ENCODE measurements at places on chromosomes 3 and 15.

DNA sequence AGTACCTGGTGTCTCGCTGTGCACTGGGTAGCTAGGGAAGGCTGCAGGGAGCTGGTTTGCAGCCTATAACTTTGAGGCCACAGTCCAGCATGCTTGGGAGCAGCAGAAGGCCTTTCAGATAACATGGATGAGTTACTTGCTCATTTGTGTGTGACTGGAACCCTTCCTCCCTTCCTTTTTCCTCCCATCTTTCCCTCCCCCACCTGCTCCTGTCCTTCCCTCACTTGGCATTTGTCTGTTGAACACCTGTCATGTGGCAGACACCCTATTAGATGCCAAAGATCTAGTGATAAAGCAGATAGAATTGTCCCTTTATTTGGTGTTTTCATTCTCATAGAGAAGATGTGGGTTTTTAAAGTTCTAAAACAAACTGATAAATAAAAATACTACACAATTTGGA lies 71.6 kb downstream of the LRTM1 start:
- no peak for DNase-seq

DNA sequence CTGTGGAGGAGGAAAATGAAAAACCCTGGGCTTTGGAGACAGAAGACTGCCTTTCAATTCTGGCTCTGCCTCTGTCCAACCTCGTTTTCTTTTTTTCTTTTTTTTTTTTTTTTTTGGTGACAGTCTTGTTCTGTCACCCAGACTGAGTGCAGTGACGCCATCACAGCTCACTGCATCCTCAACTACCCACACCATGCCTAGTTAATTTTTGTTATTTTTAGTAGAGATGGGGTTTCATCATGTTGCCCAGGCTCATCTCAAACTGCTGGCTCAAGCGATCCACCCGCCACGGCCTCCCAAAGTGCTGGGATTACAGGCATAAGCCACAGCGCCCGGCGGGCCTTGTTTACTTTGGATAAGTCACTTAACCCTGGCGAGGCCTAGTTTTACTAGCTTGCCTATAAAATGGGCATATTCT lies 66.3 kb upstream of the SLC25A26 start:
- no peak for DNase-seq

GRCh38 chr3:144923046-144923775 lies 951.6 kb downstream of the DIPK2A start:
- DNase-seq: peak; percentile 7

- no peak for DNase-seq
Observed at GRCh38 chr3:54133196-54133595, 10.8 kb downstream of the CACNA2D3 start.

- DNase-seq: no peak
Observed at GRCh38 chr3:195697582-195698324, 23.0 kb upstream of the MUC20 start.

GRCh38 chr15:85988741-85989140 lies 90.9 kb upstream of the AGBL1 start:
- DNase-seq: no peak

GRCh38 chr3:114498539-114499370 lies 204.9 kb downstream of the TIGIT start:
- DNase-seq: no peak

GRCh38 chr15:90790057-90790456 lies 72.9 kb downstream of the BLM start:
- peak; percentile 8 for DNase-seq

- DNase-seq: no peak
Observed at GRCh38 chr3:65265942-65266590, 578.3 kb upstream of the ADAMTS9 start.

- DNase-seq: no peak
Observed at GRCh38 chr3:42590989-42591756, 513 bp downstream of the SS18L2 start.

DNA sequence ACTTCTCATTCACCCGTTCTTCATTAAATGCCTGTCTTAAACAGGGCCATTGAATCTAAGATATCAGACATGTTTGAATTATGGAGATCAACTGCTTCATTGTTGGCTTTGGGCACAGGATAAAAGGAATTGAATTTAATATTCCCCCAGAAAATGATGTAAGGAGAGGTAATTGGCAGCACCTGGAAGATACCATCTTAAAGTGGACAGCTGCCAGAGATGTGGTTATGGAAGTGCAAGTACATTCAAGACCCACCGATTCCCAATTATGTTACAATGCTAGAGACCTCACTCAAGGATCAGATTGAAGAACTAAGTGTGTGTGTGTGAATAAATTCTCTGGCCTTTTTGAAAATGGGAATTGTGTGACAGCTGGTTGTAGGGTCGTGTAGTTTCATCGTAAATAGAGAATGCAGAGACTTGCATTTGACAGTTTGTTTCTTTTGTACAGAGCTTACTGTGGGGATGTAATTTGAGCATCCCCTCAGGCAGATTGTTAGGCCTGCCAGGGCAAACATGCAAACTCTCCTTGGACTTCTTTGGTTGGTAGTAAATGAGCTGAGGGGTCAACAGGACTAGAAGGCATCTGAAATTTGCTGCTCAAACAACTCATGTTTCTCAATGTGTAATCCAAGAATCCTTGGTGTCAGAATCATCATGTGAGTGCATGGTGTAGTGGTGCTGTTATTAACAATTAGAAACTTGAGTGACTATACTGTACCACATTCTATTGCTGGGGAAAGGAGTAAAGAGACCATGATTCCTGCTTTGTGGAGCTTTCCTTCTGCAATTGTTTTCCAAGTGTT lies 359.2 kb upstream of the THRB start:
- DNase-seq: no peak

GRCh38 chr3:5889374-5889773 lies 701.9 kb downstream of the EDEM1 start:
- DNase-seq: no peak

DNA sequence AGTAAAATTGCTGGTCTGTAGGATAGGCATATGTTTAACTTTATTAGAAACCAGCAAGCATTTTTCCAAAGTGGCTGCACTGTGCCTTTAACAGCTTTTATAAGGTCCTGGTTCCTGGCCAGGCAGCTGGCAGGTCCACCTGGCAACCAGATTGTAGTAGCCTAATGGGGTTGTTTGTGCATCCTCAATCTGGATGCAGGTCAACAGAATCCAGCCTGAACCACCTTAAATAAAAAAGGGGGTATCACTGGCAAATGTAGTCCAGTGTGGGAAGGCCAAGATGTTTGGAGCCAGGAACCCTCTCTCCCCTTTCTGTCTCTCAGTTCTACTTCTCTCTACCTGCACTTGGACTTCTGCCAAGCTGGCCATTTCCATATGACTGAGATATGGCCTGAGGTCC lies 200.3 kb downstream of the ZNF621 start:
- DNase-seq: no peak

DNA sequence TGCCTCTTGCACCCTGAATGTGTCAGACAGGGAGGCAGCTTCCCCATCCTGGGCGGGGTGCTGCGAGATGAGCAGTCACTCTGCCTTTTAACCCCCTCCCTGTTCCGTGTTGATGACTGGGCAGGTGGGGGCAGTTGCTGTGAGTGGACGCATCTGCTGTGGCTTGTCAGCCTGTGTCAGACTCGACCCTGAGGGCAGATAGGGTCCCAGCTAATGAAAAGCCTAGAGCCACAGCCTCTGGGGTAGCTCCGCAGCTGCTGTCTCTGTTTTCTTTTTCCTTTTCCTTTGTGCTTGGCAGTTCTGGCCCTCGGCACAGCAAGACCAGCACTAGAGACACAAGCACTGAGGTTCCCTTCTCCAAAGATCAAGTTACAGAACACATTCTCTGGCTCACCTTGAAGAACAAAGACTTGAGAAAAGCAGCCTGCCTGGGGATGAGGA lies 43.0 kb upstream of the GLCE start:
- no peak for DNase-seq

DNA sequence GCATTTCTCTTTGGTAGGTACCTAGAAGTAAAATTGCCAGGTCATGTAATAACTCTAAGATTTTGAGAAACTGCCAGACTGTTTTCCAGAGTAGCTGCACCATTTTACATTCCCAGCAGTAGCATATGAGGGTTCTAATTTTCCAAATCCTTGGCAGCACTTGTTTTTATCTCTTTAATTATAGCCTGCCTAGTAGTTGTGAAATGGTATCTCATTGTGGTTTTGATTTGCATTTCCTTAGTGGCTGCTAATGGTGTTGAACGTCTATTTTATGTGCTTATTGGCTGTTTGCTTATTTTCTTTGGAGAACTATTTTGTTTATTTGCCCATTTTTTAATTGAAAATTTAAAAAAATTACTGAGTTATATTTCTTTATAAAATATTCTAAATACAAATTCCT lies 117.9 kb downstream of the TCF12 start:
- no peak for DNase-seq

GRCh38 chr15:29770796-29771195 lies 51.5 kb downstream of the TJP1 start:
- no peak for DNase-seq

- no peak for DNase-seq
Observed at GRCh38 chr3:157089455-157090221, 70.3 kb downstream of the CCNL1 start.

DNA sequence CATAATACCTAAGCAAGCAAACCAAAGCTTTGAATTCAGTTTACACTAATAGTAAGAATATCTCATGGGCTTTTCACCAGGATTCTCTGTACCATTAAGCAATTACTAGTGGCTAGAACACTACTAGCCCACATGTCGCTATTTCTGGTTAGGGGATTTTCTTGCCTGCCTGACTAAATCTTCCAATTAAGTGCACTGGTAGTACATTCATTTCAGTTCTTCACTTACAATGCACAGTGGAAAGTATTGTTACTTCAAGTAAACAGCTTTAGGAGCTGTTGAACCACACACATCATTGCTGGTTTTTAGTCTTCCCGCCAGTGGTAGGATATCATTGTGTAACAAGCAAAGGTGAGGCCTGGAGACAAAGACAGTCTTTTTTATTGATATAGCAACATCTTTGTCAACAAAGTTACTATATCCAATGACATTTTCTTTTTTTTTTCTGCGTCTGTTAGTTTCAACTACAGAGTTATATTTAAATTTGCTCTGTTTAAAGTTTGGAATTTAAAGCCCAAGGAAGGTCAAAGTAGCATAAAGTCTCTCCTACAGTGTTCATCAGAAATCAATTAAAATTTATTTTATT lies 826.8 kb upstream of the NR2F2 start:
- no peak for DNase-seq

DNA sequence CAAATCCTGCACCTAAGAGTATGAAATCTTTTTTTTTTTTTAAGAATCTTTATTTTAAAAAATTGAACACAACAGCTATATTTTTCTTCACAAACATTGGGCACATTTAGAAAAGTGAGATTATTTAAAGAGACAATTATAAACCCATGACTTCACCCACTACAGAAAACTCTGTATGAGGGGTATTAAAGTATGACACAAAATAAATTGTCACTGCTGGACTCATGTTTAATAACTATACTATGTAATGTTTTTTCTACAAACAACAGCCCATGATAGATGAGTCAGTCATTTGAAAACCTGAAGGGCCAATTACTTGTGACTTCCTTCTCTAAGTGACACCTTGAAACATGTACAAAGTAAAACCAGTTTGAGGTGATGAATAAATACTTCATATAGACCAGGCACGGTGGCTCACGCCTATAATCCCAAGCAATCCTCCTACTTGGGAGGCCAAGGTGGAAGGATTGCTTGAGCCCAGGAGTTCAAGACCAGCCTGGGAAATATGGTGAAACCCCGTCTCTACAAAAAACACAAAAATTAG lies 36.0 kb downstream of the AQR start:
- no peak for DNase-seq

GRCh38 chr3:69772152-69772867 lies 33.0 kb downstream of the MITF start:
- DNase-seq: no peak

DNA sequence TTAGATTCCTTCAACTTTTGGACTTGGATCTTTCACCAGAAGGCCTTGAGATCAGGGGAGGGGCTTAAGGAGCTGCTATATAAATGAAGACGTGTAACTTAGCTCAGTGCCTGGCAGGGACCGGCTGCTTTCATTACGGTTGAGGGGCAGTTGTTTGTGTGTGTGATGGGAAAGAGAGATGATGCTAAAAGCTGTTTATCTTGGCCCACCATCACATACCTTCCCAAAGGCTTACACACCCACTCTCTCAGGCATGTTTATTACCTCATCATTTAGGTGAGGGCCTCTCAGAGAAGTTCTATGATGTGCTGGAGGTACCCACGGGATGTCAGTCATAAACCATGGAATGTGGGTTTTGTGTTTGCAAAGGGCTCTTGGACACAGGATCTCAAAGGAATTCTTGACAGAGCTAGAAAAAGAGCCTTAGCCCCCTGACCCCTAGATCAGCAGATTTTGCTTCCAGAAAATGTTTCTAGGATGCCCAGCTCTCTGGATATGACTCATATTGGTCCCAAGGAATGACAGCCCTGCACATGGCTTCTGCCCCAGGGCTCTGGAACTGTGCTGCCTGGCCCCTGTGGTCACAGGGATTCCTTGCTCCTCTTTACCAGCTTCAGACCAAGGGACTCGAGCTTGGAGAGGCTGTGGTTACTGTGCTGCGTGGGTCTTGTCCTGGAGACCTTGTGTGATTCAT lies 15.9 kb upstream of the SMAD3 start:
- DNase-seq: no peak

- no peak for DNase-seq
Observed at GRCh38 chr15:66133247-66133885, 120.2 kb downstream of the MEGF11 start.

- no peak for DNase-seq
Observed at GRCh38 chr15:92667287-92667904, 11.8 kb upstream of the FAM174B start.

- DNase-seq: no peak
Observed at GRCh38 chr15:80415358-80415670, 11.1 kb downstream of the ARNT2 start.

DNA sequence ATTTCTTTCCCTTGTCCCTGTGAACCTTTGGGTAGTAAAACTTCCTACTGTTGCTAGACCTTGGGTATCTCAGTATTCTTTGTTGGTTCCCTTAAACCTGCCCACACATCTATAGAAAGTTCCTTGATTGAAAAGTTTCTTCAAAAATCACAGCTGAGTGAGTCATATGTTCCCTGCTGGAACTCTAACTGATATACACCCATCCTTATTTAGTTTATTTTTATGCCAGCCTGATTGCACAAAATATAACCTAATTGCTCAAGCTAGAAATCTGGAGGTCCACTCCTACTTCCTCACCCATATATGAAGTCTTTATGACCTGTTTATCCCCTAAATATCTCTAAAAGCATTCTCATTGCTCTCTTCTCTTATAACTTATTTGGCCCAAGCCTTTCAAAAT lies 13.7 kb upstream of the GJD2 start:
- DNase-seq: no peak

GRCh38 chr15:36903922-36904556 lies 196.3 kb downstream of the MEIS2 start:
- DNase-seq: no peak

- DNase-seq: no peak
Observed at GRCh38 chr15:85496551-85497171, 116.3 kb downstream of the AKAP13 start.

DNA sequence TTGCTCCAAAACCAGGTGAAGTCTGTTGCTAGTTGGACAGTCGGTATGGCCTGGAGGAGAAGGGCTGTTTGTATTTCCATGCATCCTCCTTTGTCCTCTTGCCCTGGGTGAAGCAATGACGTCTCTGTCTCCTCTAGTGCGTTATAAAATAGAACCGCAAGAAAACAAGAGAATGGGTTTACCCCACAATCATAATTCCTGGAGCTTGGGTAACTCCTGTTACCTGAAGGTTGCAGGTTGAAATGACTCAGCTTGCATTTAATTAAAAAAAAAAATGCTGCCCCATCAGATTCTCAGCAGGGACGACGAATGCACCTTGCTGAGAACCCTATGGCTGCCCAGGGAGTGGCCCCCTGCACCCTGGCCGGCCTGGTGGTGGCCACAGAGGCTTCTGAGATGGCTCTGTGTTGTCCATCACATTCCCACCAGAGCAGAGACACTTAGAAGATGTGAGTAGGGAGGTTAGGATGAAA lies 228.2 kb upstream of the BHLHE40 start:
- no peak for DNase-seq

GRCh38 chr15:71259866-71260265 lies 144.6 kb downstream of the THSD4 start:
- DNase-seq: no peak
